NCI-H187 (cell line): ENCODE measurements at places on chromosomes 3 and 15.

DNA sequence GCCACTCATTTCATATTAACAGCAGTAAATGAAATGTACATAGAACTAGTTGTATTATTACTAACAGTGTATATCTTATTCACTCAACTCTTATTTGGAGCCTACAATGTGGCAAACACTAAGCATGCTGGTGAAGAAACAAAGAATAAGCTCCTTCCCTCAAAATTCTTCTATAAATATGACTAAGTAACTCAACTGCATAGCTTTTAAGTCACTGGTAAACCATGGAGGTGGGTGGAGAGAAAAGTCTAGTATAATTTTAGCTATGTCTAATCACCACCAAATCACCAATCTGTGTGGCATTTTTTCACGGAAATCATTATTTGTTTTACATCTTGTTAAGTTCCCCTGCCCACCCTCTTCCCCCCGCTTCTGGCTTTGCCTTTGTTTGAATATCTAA is 17.5 kb downstream of the COPS2 start:
- DNase-seq: no peak

GRCh38 chr3:99895703-99896441 is 78.2 kb downstream of the CMSS1 start:
- no peak for DNase-seq

DNA sequence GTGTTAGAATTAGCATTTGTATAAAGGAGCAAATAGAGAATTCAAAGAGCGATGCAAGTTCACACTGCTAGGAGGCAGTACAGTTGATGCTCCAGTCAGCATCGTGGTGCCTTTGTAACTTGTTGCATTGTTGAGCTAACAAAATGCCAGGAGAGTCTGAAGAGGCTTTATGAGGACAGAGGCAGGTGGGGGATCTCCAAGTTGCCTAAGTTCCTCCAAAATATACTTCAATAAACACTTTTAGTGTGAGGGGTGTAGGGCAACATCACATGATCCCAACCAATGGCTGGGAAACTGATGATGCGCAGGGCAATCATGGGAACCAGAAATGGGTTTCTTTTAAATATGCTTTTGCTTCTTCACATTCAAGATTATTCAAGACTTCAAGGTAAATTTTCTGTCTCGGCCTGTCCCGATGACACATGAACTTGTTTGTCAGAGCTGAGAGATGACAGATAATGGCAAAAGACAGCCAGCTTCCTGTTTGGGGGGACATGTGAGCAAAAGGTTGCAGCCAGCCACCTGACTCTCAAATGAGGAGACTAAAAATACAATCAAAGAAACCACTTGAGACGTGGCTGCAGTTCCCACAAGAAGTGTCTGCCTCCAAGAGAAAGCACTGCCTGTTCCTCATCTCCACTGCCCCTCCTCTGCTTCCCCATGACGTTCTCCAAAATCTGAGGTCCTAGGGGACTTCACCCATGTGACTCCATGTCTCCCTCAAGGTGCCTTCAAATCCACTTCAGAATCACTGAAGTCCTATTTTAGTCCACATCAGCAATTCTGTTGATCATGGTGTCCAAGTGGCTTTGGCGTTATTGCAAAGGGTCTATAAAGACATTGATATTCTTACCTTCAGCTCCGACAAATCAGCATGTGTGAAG is 39.3 kb downstream of the KLHL6 start:
- no peak for DNase-seq

DNA sequence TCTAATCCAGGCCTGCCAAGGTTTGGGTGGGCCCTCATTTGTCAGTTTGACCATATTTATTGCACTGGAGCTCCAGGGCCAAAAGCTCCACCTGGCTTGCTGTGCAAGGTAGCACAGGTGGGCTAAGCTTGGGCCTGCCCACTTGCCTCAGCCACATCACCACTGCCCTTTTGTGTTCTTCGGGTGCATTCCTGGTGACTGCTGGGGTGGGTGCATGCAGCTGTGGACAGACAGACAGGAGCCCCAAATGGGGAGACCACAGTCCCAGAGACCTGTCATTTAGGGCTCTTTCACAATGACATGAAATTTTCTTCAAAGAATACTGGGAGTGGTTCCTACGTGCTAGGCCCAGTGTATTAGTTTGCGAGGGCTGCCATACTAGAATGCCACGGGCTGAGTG is 2.7 kb downstream of the MESP2 start:
- no peak for DNase-seq

DNA sequence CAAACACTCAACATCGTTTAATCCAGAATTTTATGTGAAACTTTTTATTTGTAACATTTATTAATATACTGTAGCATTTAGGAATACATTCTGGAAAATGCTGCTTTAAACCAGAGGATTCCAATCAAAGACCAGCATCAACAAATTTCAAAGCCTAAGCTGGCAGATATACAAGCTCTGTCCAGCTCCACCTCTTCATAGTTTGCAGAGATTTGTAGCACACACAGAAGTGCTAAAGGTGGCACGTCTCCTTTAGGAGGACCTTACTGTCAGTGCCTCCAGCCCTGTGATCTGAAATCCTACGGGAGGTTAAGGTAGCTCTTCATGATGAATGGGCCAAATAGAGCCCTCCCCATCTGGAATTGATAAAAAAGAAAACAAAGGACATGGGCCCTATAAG is 329.7 kb upstream of the NECTIN3 start:
- no peak for DNase-seq

DNA sequence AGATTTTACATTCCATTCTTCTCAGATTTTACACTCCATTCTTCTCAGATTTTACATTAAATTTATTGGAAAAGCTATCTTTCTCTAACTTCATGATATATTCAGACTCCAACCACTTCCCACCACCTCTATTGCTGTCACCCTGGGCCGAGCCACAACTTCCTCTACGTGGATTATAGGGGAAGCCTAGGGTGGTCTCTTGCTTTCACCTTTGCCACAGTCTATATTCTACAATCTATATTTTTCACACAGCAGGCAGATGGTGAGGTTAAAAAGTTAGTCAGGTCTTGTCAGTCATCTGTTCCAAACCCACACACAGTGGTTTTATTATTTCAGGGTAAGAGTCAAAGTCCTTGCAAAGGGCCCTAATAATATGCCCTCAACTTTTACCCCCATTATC is 370.8 kb upstream of the SUCLG2 start:
- DNase-seq: no peak

- no peak for DNase-seq
These were observed 239.3 kb downstream of the SLC9A9 start for GRCh38 chr3:143608966-143609365.

DNA sequence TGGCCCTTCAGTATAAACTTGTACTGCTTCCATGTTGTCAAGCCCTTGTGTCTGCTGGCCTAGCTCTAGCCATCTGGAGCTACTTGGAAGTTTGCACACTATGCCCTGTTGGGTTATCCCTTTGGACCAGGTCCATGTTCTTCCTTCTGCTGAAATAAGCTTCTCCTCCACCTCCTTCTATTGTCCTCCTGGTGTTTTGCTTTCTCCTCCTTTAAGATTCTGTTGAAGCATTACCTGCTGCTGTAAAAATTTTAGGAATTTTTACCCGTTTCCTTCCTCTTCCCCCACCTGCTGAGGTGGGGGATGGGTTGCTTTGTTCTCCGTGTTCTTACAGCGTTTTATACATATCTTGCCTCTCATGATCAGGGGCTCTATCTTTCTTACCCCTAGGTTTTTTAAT is 51.7 kb downstream of the SH3GL3 start:
- DNase-seq: no peak

- DNase-seq: no peak
These were observed 191.8 kb downstream of the FAM43A start for GRCh38 chr3:194877291-194878119.

GRCh38 chr3:129032716-129033115 is 27.9 kb upstream of the GP9 start:
- DNase-seq: no peak

GRCh38 chr3:107401301-107401700 is 24.1 kb downstream of the CCDC54 start:
- DNase-seq: no peak

- no peak for DNase-seq
These were observed 25.8 kb downstream of the VGLL3 start for GRCh38 chr3:86965166-86965565.

DNA sequence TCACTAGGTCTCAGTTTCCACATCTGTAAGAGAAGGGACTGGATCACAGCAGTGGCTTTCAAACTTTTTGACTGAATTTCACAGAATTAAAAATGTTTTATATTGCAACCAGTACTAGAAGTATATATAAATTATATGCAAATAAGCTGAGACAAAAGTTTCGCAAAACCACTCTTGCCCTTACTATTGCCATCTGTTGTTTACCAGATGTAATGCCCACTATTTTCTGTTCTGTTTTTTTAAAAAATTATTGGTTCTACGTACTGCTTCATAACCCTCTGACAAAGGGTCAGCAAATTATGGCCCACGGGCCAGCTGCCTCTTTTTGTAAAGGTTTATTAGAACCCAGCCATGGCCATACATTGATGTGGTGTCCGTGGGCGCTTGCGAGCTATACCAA is 44.8 kb downstream of the PDIA5 start:
- no peak for DNase-seq

- no peak for DNase-seq
These were observed 101.0 kb downstream of the CD200R1L start for GRCh38 chr3:112745567-112746248.

GRCh38 chr3:59240666-59241255 is 190.9 kb upstream of the CFAP20DC start:
- no peak for DNase-seq

- no peak for DNase-seq
These were observed 272.6 kb downstream of the EPHA3 start for GRCh38 chr3:89380016-89380415.

GRCh38 chr3:191198932-191199331 is at the start of gene OSTN:
Gene OSTN, plus strand, starts transcription at chr3:191199241. Its CDS starts 13,292 bp downstream, at chr3:191212533.
- DNase-seq: no peak

GRCh38 chr3:45864760-45865519 is 21.4 kb upstream of the CCR9 start:
- DNase-seq: peak; percentile 8

DNA sequence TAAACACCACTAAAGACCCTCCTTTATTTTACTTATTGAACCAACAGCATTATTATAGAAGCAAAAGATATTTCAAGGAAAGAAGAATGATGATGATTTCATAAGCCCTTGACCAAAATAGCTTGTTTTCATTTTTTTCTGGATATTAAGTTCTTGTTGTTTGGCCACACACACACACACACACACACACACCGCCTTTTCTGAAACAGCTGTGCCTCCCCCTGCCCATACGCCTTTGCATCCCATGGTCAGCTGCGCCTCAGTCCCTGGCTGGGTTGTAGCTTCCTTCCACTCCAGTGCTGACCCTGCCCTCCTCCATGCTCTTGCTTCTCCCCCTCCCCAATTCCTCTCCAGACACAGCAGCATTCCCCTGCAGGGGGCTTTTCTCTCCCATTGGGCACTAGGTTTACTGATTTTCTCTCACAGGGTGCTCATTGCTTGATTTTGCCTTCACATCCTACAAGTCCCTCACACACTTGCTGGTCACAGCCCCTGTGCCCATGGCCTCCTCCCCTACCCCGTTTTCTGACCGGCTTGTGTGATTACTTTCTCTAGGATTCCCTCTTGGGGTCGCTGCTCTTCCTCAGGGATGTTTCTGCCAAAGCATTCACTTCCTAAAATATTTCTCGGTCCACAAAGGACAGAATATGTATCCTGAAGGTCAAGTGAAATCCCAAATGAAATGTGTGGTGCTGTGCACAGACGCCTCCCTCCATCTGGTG is 18.4 kb downstream of the MESP1 start:
- DNase-seq: no peak

- no peak for DNase-seq
These were observed 30.7 kb downstream of the EFL1 start for GRCh38 chr15:82231842-82232241.

DNA sequence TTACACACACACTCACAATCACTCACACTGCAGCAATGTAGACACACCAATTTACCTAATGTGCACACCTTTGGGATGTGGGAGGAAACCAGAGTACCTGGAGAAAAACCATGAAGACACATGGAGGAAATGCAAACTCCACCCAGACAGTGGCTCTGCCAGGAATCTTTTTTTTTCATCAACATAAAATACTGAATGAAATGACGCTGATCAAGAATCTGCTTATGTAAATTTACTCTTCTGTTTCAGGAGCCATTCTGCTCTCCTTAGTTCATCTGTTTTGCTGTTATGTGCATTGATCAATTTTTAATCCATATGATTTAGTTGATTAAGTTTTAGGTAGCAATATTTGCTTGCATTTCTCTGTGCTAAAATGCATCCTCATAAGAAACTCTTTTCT is 414.2 kb upstream of the CCDC54 start:
- DNase-seq: no peak

DNA sequence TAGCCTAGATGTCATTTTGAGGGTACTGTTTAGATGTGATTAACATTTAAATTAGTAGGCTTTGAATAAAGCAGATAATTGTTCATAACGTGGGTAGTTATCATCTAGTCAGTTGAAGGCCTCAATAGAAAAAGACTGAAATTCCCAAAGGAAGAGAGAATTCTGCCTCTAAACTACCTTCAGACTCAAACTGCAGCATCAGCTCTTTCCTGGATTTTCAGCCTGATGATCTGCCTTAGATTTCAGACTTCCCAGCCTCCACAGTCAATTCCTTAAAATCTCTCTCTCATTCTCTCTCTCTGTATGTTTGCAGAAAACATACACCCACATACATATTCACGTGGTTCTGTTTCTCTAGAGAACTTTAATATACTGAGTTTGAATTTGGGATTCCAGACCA is 58.0 kb upstream of the MBNL1 start:
- DNase-seq: no peak

GRCh38 chr3:138862531-138862923 is 27.8 kb upstream of the PIK3CB start:
- DNase-seq: no peak

- DNase-seq: no peak
These were observed 11.0 kb downstream of the SH3BP5 start for GRCh38 chr3:15321349-15321748.

- DNase-seq: peak; percentile 21
These were observed 170.5 kb upstream of the PROK2 start for GRCh38 chr3:71955240-71956068.

GRCh38 chr15:67146875-67147381 is 81.5 kb downstream of the SMAD3 start:
- DNase-seq: no peak
